ENCODE measurements at places on chromosomes 1 and 21.

DNA sequence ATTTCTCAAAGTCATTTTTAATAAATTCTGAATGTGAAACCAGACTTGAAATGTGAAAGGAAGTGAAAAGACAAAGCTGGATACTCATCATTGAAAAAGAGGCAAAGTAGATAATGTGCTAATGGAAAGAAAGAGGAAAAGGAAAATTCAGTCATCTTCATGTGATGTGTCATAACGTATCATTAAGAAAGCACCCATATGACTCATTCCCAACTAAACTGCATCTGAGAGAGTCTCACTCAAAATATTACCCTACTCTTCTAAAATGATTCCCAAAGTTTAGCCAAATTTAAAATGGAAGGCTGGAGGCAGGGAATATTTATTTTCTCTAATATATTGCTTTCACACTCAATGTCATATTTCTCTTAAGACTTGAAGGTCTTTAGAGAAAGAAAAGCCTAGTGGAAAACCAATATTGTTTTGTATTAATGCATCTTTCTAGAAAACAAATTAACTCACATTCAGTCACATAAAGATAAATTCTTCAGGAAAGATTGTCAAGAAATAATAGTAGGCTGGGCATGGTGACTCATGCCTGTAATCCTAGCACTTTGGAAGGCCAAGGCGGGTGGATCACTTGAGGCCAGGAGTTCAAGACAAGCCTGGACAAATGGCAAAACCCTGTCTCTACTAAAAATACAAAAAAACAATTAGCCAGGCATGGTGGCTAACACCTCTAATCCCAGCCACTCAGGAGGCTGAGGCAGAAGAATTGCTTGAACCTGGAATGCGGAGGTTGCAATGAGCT lies 129.9 kb downstream of the SLC30A10 start:
- no peak for DNase-seq

- no peak for DNase-seq
These were observed 1573.0 kb upstream of the PRMT6 start for GRCh38 chr1:105483436-105483835.

DNA sequence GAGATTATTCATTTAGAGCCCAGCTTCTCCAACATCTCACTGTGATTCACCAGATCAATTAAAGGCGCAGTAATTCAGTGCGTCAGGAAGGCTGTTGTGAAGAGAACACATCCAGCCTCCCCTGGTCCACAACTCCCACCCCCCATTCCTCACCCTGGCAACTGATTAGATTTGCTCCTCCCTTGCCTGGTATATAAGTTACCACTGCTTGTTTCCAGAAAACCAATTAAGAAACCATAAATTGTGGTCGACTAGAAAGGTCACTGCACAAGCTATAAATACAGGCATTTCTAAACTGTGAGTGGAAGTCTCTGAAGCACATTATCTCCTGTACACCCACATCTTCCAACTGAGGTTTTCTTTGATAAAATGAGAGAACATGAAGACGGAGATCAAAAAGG lies 41.9 kb downstream of the FAM163A start:
- DNase-seq: no peak

DNA sequence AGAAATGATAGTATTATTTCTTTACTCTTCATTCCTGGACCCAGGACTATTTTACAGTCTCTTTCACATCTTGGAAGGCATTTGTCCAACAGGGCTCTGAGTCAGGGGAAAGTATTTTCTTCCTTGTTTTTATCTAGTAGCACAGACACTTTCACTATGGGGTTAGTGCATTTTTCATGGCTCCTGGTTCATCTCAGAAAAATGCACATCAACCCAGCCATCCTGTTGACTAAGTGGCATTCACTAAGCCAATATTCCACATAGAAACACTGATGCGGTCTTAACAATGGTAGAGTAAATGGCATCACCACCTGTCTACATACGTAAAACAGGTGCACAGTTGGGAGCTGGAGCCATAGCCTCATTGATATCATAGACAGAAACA lies 87.4 kb upstream of the C1orf21 start:
- no peak for DNase-seq

- DNase-seq: no peak
These were observed 33.5 kb upstream of the MACF1 start for GRCh38 chr1:39170731-39171667.

- no peak for DNase-seq
These were observed 17.5 kb upstream of the CLDN8 start for GRCh38 chr21:30233228-30234020.

DNA sequence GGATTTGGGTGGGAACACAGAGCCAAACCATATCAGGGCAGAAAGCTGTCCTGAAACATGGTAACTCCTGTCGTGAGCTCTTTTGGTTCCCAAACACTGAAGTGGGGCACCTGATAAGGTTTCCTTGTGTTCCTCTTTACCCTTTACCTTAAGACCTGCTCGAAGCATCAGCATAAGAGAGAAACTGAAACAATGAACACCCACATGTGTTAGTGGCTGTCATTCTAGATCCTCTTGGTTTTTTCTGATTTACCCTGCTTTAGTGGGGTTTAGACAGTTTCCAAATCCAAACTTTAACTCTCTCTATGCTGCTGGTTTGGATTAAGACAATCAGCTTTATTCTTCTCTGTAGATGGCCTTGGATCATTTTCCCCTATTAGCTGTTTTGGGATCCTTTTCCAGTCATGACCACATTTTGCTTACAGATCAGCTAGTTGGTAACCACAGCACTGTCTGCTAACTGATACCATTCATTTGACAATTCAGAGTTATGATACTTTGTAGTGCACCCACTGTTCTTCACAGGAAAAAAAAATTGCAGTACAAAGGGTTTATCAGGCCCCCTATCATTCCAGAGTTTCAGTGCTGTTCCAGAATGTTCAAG lies 975 bp upstream of the MNDA start:
- no peak for DNase-seq

- no peak for DNase-seq
These were observed 253.1 kb downstream of the SDCCAG8 start for GRCh38 chr1:243508943-243509342.

DNA sequence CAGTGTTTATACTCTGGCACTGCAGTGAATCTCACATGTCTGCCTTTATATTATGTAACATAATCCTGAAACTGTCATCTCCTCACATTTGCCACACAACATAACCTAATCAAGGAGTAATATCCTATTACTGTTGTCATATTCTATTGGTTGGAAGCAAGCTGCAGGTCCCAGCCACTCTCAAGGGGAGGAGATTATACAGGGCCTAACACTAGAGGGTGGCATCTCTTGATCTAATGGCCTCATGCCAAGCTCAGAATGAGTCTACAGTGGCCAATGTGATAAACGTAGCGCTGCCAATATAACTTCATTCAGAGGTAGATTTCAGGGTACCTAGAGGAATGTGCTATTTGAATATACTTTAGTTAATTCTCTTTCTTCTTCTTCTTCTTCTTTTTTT lies 166.8 kb downstream of the BACH1 start:
- no peak for DNase-seq

GRCh38 chr1:45769261-45769932 lies 18.9 kb upstream of the IPP start:
- DNase-seq: no peak

DNA sequence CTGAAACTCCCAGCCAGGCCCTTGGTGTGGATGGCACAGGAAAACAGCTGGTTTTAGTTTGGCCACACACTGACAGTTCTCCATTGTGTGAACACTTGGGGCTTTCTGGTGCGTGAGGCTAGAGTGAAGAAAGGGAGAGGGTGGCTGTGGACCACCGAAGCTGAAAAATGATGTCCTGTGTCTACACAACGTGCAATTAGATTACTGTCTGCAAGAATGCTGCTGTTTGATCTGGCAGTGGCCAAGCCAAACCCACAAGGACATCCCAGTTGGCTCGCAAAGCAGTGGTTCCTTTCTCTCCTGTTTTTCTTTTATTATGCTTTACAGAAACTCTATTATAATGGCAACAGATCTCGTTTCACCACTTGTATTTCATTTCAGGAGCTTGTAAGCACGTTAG lies 58.9 kb downstream of the ERG start:
- DNase-seq: no peak

DNA sequence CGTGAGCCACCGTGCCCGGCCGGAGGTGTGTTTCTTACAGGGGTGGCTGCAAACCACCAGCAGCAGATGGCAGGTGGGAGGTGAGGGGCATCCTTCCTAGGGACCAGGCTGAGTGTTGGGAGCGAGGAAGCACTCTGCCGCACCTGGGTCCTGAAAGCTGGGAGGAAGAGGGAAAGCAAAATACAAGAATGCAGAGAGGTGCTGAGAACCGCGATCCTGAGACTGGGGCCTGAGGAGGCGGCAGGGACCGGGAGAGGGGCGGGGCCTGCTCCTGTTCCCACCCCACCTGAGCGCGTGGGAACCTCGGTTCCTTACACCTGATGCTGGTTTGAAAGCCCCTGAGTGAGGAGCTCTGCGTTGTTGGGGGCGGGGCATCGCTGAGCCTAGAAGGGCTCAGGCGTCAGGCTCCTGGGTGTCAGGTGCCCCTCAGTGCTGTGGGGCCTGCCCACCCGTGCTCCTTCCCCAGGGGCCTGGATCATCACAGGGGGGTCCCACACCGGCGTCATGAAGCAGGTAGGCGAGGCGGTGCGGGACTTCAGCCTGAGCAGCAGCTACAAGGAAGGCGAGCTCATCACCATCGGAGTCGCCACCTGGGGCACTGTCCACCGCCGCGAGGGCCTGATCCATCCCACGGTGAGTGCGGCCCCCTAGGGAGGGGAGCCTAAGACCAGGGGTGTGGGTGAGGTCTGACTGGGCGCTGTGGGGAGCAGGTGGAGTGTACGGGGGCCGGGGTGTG lies 15.5 kb downstream of the TRPM2 start:
- no peak for DNase-seq

GRCh38 chr1:23215291-23215690 lies 2.0 kb downstream of the HTR1D start:
- DNase-seq: no peak

DNA sequence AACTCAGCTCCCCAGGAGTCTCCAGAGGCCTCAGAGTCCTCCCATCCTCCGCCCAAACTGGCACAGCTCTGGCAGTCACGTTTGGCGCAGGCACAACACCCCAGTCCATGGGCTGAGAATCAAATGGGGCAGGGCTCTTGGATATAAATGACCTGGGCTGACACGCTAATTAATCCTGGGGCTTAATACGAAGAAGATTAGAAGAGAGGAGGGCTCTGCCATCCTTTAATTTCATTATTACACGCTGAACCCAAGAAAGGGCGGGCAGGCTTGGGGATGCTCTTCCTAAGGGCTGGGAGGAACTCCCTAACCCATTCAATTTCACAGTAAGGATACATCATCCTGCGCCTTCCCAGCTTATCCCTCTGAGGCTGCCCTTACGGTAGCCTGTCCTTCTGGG lies 2.4 kb downstream of the GRIK3 start:
- no peak for DNase-seq

DNA sequence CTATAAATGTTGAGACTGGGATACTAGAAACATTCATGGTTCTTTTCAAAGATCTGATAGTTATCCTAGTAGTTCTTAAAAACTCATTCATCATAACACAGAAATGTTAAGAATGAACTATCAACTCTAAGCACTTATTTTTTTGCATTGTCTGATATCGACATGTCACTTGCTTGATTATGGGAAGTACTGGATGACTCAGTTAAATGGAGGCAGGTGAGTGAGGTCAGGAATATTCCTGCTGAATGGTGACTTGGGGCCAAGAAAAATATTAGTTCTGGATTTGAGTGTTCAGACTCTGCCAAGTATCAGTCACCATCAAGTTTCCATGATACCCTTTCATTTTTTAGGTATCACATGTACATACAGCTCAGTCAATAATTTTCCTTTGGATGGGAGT lies 63.6 kb downstream of the NEK7 start:
- no peak for DNase-seq

DNA sequence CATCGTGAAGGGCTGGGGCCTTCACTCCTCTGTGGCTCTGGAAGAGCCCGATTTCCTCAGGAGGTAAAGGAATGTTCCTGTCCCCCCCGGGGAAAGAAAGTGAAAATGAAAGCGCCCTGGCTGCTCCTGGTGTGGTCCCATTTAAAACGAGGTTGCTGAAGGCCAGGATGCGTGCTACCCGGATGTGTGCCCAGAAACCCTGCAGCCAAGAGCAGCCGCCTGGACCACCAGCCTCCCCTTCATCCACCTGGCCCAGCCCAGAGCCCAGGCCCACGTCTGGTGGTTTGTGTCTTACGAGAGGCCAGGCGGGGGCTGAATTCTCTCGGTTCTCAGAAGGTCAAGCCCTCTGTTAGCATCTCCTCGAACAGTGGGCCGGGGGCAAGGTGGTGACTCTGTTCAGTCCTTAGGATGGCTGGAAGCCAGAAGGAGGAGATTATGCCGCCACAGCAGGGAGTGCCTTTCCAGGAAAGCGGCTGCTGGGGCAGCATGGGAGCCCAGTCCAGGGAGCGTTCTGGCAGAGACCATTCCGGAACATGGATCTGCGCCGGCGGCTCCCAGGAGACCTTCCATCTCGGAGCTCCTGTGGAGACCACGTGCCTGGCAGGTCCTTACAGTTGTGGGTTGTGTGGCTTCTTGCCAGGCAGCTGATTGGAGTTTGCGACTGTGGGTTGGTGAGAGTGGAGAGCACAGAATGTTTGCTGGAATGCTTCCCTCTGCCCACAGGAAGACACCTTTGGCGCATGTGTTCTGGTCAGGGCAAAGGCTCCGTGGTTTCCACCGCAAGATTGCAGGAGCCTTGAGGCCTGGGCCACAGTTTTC lies 1.4 kb downstream of the GUK1 start:
- DNase-seq: peak; percentile 74

- no peak for DNase-seq
These were observed 27.1 kb downstream of the SLC30A1 start for GRCh38 chr1:211551638-211552460.

GRCh38 chr1:55767171-55767570 lies 552.0 kb upstream of the USP24 start:
- no peak for DNase-seq

GRCh38 chr21:45128613-45129188 lies 54.3 kb downstream of the ADARB1 start:
- DNase-seq: peak; percentile 78

DNA sequence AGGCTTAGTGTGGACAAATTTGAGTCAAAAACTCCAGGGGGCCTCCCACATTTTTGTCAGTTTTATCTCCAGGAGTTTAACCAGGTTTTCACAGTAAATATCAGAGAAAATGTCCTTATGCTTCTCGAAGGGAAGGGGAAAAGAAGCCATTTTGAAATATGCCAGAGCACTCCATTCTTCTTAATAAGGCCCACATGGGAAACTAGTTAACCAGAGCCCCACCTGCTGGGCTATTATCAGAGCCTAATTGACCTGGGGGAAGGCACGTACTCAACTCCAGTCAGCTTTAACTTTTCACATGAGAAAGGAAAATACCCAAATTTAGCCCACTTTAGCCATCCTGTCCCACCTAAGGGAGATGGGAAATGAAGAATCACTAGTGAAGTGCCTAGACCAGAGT lies 296.3 kb downstream of the PTBP2 start:
- no peak for DNase-seq

Data from DND-41 (cell line).